Cardiac septum (tissue), 1 donor: ENCODE measurements at places on chromosomes 7 and 10. TPM values are rescaled to one million over a fixed set of nuclear protein-coding genes. Genes with fewer than 3 reads are reported as not detected.

- no peak for DNase-seq
Observed at GRCh38 chr7:28580665-28581064, 168.3 kb downstream of the CREB5 start.

DNA sequence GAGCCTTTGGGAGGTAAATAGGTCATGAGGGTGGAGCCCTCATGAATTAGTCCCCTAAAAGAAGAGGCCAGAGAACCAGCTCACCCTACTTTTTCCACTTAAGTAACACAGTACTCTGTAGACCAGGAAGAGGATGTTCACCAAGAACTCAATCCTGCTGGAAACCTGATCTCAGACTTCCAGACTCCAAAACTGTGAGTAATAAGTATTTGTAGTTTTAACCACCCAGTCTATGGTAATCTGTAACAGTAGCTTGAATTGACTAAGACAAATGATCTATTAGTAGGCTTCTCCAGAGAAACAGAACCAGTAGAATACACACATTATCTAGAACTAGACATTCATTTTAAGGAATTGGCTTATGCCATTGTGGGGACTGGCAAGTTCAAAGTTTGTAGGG lies 51.5 kb downstream of the ANKMY2 start:
- no peak for DNase-seq

DNA sequence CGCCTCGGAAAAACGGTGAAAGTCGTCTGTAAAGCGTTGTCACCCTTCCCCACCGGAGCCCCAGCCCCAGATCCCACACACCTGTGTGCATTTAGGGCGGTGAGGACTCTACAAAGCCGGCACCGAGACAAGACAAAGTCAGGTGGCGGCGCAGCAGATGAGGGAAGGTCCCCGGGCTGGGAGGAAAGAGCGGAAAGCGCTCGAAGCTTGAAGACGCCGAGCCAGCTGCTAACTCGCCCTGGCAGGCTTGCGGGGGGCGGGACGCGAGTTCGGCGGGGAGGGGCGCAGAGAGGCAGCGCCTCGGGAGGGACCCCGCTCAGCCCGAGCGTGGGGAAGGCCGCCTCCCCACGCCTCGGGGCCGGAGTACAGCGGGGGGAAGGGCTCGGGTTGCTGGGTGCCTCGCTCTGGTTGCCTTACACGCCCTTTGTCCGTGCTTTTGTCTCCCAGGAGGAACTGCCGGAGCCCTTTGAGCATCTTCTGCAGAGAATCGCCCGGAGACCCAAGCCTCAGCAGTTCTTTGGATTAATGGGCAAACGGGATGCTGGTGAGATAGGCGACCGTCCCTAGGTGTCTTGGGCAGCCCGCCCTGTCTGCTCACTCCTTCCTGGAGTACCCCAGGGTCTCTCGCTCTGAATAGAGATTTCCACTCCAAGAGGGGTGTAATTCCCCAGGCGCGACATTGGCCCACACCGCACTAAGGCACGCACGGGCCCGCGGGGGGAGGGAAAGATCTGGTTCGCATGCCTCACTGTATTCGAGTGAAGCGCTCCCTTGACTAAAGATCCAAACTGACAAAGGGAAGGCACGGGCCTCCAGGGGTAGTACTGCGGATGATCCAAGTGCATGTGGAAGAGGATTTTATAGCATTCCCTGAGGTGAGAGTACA lies 1.6 kb downstream of the TAC1 start:
- no peak for DNase-seq

DNA sequence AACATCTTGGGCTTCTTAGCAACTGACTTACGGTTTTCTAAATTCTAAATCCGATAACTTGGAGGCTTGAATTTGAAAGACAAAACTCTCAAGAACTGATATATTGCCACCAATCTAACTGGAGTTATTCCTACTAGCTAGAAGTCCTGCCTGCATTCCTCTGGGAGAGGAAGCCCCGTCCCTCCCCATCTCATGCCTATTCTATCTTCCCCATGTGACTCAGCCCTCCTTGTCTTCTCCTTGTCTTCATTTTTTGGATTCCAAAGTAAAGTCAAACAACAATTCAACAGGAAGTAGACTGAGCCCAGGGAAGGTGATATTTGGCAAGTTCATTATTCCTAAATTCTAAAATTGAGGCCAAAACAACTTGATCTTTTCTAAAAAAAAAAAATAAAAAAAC lies 587.7 kb downstream of the KCNMA1 start:
- no peak for DNase-seq

DNA sequence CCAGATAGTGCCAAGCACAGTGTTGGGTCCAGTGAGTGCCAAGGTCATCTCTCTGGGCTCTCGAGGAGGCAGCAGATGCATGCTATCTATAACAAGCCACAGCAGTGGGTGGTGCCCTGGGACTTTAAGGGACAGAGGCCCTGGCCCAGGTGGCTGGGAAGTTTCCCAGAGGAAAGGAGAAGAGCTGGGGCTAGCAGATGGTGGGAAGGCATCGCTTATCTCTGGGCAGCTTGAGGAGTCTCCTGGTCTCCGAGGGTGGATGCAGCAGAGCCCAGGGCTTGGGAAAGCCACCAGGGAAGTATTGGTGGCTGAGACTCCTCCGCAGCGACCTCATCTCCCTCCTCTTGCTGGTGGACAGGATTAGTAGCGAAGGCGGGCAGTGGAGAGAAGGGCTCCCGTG lies 63.4 kb upstream of the LRRC4 start:
- DNase-seq = no peak

FZD8 gene
- 7.7 TPM for total RNA-seq
